AG09309 (cell line): ENCODE measurements at places on chromosomes 5 and 9.

DNA sequence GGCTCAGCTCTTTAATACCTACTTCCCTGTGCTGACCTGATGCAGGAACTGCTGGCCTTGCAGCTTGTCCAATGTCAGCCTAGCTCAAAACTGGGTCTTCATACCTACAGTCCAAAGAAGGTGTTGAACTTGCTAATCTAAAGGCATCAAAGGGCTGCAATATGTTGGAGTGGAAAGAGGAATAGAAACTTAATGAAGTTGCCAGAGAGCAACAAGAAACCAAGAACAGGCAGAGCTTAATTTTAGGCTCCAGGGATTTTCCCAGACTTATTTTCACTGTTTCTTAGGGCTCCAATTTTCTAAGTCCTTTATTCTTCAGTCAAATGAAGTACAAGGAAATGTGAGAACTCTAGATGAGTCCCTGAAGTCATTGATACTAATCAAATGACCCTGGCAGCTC, 17.6 kb upstream of the ERCC6L2 start:
- DNase-seq: no peak

DNA sequence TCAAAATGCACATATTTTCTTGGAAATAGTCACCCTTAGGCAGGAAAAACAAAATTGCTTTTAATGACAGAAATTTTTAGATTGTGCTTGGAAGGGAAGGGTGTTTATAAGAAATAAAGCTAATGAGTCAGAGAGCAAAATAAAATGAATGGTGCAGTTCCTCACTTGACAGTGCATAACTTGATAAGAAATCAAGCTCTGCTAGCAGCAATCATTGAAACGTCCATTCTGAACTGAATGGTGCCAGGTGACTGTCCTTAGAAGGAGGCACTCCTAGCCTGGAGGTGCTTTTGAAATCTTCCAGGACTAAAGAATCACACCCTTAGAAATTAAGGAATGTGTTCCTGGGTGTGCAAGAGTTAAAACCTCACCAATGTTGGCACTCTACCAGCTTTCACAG, 202.5 kb downstream of the EFNA5 start:
- no peak for DNase-seq

GRCh38 chr5:170619869-170620268, 116.0 kb downstream of the KCNIP1 start:
- no peak for DNase-seq

- no peak for DNase-seq
Observed at GRCh38 chr5:39648848-39649227, 224.1 kb upstream of the DAB2 start.

DNA sequence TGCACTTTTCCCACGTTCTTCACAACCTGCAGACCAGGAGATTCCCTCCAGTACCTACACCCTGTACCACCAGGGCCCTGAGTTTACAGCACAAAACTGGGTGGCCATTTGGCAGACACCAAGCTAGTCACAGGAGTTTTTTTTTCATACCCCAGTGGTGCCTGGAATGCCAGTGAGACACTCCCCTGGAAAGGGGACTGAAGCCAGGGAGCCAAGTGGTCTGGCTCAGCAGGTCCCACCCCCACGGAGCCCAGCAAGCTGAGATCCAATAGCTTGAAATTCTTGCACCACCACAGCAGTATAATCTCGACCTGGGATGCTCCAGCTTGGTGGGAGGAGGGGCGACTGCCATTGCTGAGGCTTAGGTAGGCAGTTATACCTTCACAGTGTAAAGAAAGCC, 26.3 kb upstream of the SMC5 start:
- no peak for DNase-seq

DNA sequence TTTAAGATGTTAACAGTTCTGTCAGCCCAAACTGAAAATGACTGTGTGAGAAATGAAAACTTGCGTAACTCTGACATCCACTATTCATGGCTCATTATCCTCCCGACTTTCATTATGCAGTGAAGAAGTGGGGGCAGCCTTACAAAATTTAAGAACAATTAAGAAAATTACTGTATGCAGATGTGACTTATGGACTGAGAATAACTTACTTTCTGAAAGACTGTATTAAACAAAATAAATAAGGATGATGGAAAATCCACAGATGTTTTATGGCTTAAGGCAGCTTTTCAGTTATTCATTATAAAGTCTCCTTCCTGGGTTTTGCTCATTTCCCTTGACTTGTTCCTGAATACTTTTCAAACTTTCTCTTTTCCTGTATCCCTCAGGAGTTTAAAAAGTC, 55.2 kb downstream of the GRIN3A start:
- no peak for DNase-seq

DNA sequence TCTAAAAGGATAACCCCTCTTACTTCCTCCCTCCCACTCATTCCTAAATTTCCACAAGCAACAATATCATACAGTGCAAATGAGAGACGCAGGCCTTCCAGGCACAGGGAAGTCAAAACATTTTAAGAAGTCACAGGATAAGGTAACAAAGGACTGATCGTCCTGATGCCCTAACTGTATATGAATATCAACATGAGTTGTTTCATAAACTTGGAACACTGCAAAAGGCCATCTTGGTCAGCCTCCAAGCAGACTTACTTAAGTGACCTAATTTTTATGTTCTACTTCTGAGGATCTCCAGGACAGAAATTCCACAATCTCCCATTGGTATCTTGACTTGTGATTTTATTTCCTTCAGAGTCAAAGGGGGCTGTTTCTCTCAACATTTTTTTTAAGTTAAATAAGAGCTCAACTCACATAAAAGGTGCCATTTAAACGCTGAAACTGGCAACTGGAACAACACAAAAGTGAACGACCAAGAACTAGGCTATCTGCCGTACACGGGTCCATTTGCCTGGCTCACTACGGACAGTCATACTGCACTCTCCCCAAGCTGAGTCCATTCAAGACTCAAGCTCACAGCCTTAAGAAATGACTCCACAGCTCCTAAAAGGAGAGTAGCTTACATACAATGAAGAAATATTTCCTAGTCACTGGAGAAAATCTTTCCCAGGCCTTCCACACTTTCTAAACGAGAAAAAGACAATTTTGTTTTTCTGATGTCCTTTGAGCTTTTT, 71.3 kb downstream of the LHFPL2 start:
- DNase-seq: no peak

DNA sequence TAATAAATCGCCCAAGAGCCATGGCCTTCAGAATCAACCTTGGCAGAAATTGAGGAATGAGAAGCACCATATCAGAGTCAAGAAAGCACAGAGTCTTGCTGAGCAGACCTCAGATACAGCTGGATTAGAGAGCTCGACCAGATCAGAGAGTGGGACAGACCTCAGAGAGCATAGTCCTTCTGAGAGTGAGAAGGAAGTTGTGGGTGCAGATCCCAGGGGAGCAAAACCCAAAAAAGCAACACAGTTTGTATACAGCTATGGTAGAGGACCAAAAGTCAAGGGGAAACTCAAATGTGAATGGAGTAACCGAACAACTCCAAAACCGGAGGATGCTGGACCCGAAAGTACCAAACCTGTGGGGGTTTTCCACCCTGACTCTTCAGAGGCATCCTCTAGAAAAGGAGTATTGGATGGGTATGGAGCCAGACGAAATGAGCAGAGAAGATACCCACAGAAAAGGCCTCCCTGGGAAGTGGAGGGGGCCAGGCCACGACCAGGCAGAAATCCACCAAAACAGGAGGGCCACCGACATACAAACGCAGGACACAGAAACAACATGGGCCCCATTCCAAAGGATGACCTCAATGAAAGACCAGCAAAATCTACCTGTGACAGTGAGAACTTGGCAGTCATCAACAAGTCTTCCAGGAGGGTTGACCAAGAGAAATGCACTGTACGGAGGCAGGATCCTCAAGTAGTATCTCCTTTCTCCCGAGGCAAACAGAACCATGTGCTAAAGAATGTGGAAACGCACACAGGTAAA, 4.5 kb downstream of the NFX1 start:
- DNase-seq: no peak

DNA sequence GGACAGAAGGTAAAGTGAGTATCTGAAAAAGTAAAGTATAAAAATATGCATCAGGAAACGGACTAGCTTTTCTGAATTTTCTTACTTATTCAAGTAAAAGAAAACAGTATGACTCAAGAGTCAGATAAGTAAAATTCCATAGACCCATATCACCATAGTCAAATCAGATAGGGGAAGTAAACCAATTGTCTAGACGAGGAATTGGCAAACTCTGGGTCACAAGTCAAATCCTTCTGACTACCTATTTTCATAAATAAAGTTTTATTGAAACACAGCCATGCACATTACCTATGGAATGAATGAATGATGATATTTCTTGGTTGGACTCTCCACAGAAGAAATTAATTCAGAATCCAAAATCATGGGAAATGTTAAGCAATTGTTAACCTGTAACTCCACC, 59.1 kb upstream of the TMC1 start:
- DNase-seq: no peak

DNA sequence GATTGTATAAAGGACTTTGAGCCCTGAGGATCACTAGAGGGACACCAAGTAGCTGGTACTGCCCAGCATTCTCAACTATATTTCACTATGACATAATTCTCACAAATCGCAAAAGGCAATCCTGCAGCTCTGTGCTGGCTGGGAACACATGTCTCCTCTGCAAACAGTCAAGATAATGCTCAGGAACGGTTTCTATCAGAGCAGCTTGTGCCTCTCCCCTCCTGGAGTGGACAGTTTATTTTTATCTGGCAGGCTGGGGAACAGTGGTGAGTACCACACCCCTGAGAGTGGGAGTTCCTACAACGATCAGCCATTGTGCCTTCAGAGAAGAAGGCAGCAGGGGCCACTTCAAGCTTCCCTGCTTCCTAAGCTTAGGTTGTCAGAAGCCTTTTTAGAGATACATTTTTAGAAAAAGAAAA, 65.8 kb downstream of the ERAP1 start:
- no peak for DNase-seq

- DNase-seq: no peak
Observed at GRCh38 chr9:15295761-15296405, 11.1 kb downstream of the TTC39B start.

- no peak for DNase-seq
Observed at GRCh38 chr5:97406946-97407676, 224.1 kb upstream of the RIOK2 start.

- DNase-seq: no peak
Observed at GRCh38 chr9:12604164-12604821, 88.9 kb upstream of the TYRP1 start.

DNA sequence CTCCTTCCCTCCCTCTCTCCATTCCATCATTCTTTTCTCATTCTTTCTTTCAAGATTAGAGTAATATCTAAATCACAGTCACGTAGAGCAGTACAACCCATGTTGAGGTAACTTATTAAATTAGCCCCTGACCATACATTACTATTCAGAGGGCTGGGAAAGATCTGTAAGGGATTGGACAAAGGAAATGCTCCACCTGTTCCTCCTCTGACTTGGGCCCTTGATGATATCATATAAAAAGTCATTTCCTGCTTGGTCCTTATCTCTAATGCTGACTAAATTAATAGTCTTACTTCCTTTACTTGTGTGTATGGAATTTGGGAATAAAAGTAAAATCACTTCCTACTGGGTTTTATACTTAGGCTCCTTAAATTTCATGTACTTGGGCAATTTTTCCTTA, 40.8 kb downstream of the SNX18 start:
- no peak for DNase-seq

GRCh38 chr5:107301999-107302398, 368.7 kb downstream of the EFNA5 start:
- DNase-seq: no peak

DNA sequence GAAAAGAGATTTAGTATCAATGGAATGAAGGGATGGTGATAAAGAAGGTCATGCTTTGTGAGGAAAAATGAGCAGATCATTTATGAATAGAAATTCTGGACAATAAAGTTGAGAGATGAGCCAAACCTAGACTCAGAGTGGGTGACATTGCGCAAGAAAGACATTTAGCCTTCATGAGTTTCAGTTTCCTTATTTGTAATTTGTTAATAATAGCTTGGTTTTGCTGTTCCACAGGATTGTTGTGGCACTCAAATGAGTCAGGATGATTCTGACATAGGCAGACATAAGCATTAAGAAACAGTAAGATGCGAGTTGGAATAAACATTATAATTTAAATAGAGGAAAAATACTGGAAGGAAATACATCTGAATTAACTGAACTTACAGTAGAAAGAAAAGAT, 34.8 kb downstream of the ITGA2 start:
- peak; percentile 67 for DNase-seq

- no peak for DNase-seq
Observed at GRCh38 chr9:119701651-119702050, 332.4 kb upstream of the BRINP1 start.

DNA sequence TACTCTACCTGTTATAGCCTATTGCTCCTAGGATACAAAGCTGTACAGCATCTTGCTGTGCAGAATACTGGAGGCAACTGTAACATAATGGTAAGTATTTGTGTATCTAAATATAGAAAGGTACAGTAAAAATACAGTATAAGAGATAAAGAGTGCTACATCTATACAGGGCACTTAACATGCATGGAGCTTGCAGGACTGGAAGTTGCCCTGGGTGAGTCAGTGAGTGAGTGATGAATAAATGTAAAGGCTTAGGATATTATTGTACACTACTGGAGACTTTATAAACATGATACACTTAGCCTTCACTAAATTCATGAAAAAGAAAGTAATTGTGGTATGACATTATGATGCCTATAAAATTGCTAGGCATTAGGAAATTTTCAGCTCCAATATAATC, 65.5 kb upstream of the OSMR start:
- no peak for DNase-seq

DNA sequence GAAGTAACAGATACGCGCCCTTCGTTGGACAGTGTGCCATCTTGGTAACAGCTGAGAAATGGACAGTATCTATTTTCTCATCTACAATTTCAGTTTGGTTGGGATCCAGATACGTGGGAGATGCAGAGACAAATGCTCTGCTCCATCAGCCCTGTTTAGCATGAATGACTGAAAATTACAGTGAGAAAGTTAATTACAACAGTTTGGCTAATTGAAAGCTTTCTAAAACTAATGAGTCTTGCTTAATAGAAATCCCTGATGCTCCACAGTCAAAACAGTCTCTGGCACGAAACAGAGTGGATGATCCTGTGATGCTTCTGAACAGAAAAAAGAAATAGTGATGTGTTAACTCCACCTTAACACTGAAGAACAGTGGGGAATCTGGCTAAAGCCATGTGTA, 140.2 kb downstream of the DNAH5 start:
- DNase-seq: no peak

DNA sequence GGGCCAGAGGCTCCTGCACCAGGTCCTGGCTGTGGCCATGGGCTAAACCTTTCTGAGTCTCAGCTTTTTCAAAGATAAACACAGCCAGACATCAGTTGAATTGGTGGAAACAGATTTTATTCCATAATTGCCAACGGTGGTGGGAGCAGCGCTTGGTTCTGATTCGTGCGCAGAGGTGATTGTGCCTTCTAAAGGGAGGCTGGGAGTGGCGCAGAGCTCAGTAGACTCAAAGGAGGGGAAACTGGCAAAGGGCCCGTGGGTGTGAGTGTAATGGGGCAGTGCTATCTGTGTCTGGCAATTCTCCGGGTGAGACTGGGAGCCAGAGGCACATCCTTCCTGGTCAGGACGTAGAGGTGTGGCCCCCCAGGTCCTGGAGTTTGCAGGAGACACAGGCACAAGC, 169.4 kb upstream of the PPP1R26 start:
- DNase-seq: no peak

GRCh38 chr9:72041775-72042194, 18.6 kb downstream of the C9orf57 start:
- peak; percentile 81 for DNase-seq

GRCh38 chr5:102713278-102713677, 41.8 kb upstream of the PAM start:
- DNase-seq: no peak

GRCh38 chr5:175162036-175162435, 281.9 kb downstream of the DRD1 start:
- DNase-seq: no peak
